Activated CD4-positive, alpha-beta T cell treated with anti-CD3 and anti-CD28 coated beads for 1 hour (primary cell): ENCODE measurements at places on chromosomes 4 and X.
A peak's percentile ranks its signal among the peaks of the same experiment; 100 is the strongest.

GRCh38 chrX:71107762-71108360 lies 1.3 kb upstream of the CXorf65 start:
- DNase-seq, result no peak

DNA sequence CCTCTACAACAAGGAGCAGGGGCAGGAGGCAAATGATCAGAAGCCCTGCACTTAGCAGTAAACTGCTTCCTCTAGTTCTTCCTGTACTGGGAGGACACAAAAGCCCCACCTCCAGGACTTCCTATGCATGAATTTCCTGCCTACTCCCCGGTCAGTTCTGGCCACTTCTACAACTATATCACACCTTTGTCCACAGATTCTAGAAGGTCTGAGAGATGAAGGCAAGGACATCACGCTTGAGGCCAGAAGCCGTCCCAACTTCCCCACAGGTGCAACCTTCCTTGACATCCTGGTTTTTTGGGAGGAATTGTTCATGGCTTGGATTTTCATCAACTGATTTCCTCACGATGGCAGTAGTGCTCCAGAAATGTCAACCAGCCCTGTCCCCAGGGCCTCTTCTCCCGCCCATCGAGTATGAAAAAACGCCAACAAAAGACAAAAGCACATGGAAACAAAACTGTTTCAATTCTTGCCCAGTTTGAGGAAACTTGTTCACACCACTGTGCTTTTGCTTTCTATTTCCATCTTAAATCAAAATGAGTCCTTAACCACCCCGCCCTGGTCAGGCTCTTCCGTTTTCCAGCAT lies 206.5 kb upstream of the STK26 start:
- DNase-seq, result peak; percentile 48

- no peak for DNase-seq
Measured at GRCh38 chrX:568311-568710, 62.3 kb upstream of the SHOX start.

GRCh38 chrX:153307276-153308178 lies 14.0 kb downstream of the PNMA6F start:
- DNase-seq, result no peak

DNA sequence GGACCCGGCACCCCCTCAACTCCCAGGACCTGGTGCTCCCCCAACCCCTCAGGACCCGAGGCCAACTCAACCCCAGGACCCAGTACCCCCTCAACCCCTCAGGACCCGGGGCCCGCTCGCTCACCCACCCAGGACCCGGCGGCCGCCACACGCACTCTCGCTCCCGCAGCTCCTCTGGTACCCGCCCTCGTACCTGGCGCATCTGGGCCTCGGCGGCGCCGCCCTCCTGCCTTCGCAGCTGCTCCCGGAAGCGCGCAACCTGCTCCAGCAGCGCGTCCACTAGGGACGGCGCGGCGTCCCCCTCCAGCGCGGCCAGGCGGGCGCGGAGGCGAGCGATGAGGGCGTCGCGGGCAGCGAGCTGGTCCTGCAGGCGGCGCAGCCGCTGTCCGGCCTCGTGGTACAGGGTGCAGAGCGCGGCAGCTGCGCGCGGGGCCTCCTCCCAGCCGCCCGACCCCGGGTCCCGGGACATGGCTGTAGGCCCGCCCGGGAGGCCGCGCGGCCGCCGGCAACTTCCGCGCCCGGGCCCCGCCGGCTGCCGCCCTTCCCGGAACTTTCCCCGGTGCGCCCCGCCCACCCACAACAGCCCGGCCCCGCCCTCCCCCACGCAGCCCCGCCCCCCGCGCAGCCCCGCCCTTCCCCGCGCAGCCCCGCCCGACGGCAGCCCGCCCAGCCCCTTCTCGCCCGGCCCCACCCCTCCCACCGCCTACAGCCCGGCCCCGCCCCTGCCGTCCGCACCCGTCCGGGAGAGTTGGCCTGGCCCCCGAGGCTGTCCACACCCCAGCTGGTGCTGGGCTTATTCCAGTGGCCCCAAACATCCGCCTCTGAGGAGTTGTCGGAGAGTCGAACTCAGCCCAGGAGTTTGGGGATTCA lies at the start of gene TNIP2:
TNIP2 (minus strand) TSS at position 516 of the 870 bp plus-strand sequence; CDS start at position 469, 47 bp downstream.
- DNase-seq, result peak; percentile 70

DNA sequence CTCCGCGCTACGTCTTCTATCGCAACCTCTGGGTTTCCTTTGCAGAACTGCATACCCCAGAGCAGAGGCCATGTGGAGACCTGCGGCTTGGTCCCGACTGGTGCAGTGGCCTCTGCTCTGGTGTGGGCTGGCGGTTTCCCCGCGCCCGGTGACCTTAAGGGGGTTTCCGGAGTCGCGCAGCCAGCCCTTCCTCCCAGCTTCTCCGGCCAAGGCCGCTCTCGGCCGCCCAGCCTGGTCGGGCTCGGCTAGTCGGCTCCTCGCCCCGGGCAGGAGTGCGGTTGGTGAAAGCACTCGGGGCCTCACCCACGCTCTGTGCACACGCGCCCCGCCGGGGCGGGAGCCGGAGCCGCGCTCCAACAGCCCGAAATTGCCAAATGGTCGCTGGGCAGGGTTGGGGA lies 84.9 kb downstream of the BCOR start:
- DNase-seq, result no peak

DNA sequence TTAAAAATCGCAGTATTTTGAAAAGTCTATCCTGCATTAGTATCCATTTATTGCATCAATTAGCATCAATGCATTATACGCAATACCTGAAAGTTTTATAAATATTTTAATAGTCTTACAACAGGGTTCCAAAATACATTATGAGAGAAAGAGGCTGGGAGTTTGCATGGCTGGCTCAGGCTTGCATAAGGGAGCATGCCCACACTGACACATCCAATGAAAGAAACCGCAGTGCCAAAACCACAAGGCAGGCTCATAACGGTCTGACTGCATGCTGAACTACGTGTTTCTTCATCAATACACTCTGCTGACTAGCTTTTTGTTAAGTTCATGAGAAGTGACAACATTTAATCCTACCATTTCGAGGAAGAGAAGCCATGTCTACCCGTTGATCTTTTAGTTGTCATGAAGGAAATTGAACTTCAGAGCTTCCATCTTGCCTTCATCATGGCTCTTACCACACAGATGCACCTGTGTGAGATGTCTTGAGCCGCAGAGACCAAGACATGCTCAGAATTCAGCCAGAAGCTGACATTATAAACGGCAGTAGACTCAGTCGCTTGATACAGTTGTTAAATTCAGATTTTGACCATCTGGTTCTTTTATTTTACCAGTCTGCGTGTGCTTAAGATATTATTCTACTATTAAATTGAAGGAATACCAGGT lies 168.8 kb upstream of the FRG1 start:
- DNase-seq, result no peak

DNA sequence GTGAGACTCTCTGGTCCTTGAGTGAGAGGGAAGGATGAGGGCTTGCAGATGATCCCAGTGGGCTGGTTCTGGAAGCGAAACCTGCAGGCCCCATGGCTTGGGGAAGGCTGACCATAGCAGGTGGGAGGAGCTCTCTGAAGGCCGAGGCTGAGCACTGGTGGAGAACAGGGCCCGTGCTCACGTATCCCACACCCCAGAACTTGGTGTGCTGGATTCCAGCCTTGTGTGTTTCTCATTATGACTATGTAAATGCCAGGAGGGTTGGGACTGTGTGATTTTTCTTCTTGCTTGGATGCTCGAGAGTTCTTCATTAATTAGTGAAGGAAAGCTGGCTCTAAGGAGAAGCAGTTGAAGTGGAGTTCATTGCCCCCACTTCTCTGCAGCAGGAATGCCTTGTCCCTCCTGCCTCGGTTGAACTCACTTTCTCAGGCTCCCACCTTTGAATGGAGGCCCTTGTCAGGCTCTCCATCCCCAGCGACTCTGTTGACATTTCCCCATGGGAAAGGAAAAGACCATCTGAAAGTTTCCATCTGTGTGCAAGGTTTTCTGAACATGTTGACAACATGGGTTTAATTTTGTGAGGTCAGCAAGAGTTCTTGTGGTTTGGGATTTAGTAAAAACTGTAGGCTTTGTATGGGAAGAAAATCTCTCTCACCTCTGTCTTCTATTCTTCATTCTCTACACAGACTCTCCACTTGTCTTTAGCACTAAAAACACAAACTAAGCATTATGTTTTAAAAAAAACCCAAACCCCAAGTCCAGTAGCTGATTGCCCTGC lies 57.7 kb downstream of the TBL1X start:
- no peak for DNase-seq

DNA sequence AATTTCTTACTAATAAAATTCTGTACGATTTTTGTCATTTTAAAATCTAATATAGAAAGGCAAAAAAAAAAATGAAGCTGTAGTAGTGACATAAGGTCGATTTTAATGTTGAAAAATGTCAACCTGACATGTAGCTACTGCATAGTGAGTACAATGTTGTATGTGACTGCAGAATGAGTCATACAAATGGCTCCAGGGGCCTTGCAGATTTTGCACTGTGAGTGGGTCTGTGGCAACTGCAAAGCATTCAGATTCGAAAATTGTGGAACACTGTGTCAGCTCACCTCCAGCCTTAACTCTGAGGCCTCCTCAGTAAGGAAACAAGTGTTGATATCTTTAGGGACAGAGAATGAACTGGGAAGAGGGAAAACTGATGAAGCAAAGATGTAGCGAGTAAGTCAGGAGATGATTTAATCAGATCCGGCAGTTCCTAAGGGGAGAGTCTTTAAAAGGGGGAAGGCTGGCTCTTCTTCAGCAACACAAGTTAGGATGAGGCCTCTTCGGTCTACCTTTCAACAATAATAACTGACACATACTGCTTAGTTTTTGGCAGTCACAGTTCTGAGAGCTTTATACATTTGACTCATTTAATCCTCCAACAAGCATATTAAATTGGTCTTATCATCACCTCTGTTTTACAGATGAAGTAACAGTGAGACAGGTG lies 24.9 kb downstream of the TKTL2 start:
- DNase-seq, result no peak

GRCh38 chrX:124736553-124737270 lies 390.3 kb downstream of the SH2D1A start:
- peak; percentile 22 for DNase-seq

DNA sequence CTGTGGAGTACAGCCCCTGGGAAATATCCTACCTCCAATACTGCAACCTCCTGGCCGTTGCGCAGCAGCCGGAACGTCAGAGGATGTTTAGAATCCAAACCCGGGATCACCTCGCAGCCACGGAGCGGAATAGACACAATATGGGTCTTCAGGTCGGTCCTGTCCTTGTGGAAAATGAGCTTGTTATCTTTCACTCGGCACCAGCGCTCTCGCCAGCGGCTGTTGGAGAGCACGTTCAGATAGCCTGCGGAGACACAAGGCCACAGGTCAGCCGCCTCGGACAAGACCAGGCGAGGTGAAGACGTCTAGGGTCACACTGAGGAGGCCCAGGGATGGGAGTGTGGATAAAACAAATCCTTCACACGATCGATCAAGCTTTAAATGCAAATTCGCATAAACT lies 139.3 kb downstream of the AFAP1 start:
- DNase-seq, result no peak

DNA sequence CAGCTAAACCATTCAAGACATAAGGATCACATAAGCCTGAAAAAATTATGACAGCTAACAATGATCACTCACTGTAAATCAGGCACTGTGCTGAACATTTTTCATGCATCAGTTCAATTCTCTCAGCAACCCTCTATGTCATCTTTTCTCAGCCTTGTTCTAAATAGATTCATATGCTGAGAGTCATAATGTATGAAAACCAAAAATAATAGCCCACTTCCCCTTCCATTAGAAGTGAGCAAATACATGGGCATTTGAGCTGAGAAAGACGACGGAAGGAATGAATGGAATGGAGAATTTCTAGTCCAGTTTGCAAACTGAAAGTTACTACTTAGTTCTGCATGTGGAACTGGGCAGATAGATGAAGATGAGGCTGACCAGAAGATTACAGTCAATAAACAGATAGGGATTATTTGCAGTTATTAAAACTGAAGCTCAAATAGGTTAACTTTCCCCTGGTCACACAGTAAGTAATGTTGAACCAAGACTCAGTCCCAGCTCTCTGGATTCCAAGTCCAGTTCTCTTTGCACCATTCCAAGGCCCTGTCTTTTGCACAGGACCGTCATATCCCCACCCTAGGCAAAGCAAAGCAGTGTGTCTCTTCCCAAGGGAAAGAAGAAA lies 1.6 kb upstream of the SH3RF1 start:
- DNase-seq, result no peak

- DNase-seq, result no peak
Measured at GRCh38 chrX:56281789-56282188, 49.6 kb downstream of the KLF8 start.

- DNase-seq, result no peak
Measured at GRCh38 chr4:73874386-73874785, 5.2 kb downstream of the CXCL1 start.

DNA sequence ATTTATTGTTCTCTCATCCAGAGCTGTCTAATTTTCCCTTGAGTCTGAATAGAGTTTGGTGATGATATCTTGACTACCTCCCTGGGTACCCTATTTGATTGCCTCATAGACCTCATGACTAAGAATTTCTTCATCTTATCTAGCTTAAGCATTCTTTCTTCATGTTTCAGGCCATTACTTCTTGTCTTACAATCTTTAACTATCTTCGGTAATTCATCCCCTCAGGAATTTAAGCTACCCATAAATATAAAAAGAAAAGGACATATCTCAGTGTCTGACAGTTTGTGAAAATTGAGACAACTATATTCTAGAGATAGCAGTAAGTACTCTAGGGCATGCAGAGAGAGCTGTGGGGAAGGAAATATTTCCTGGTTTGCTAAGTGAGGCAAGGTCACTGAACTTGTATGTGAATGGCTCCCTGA lies 466.1 kb upstream of the GRID2 start:
- DNase-seq, result no peak

GRCh38 chrX:39499996-39500395 lies 597.8 kb downstream of the BCOR start:
- no peak for DNase-seq

- DNase-seq, result no peak
Measured at GRCh38 chr4:137597752-137598430, 65.6 kb upstream of the PCDH18 start.

DNA sequence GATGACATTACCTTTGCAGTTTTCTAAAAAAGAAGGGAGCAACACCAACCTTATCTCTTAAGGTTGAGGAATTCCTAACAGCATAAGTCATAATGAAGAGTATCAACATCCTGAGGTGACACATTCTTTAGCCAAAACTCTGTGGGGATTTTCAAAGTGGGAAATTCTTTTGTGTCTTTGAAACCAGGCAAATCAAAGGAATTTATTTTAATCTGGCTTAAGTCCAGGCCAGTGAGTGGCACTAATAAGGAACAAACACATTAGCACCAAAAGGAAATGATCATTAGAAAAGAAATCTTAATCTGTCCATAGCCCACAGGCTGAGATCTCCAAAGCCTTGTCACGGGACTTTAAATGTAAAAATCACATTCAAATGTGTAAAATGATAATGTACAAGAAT lies 110.1 kb downstream of the LARP7 start:
- no peak for DNase-seq

GRCh38 chr4:180932370-180933001 lies 1310.7 kb upstream of the TENM3 start:
- no peak for DNase-seq

GRCh38 chr4:78432896-78433295 lies 118.7 kb upstream of the ANXA3 start:
- DNase-seq, result no peak

GRCh38 chr4:93263166-93263565 lies 565.4 kb upstream of the ATOH1 start:
- DNase-seq, result no peak
